Activated T-helper 1 cell treated with anti-CD3 and anti-CD28 coated beads, Interleukin-12 subunit alpha, Interleukin-12 subunit beta, Interleukin-2, Interleukin-4 antibody, amounts not matched to agents 30 ng/mL and 10 ng/mL and 1 ng/mL, durations not matched to agents 14 hours and 24 hours and 36 hours (primary cell): ENCODE measurements at places on chromosomes 16 and 17. TPM values are rescaled to one million over a fixed set of nuclear protein-coding genes. Genes with fewer than 3 reads are reported as not detected.

- no peak overlapping the region for H3K27ac ChIP-seq
- no peaks in the 10 kb centered on the region for H3K36me3 ChIP-seq
- H3K4me3 ChIP-seq, result no peak overlapping the region
- H3K4me1 ChIP-seq, result no peaks in the 10 kb centered on the region
Observed at GRCh38 chr17:73740370-73740769, 96.1 kb upstream of the SDK2 start.

DNA sequence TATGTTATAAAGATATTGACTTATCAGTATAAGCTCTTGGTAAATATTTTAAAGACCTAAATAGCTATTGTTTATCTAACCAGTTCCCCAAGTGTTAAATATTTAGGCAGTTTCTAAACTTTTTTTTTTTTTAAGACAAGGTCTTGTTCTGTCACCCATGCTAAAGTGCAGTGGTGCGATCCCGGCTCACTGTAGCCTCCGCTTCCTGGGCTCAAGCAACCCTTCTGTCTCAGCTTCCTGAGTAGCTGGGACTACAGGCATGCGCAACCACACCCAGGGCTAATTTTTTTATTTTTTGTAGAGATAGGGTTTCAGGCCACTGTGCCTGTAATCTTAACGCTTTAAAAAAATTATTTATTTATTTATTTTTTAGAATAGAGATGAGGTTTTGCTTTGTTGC, 43.5 kb downstream of the SNX29 start:
- peaks cover 2% of the 10 kb centered on the region for H3K36me3 ChIP-seq
- H3K4me3 ChIP-seq, result no peak overlapping the region
- DNase-seq, result no peak

- no peak overlapping the region for H3K27ac ChIP-seq
- no peaks in the 10 kb centered on the region for H3K36me3 ChIP-seq
- H3K4me3 ChIP-seq, result no peak overlapping the region
- peaks cover 2% of the 10 kb centered on the region for H3K27me3 ChIP-seq
- DNase-seq, result no peak
Observed at GRCh38 chr17:9768381-9768934, 22.9 kb downstream of the DHRS7C start.

DNA sequence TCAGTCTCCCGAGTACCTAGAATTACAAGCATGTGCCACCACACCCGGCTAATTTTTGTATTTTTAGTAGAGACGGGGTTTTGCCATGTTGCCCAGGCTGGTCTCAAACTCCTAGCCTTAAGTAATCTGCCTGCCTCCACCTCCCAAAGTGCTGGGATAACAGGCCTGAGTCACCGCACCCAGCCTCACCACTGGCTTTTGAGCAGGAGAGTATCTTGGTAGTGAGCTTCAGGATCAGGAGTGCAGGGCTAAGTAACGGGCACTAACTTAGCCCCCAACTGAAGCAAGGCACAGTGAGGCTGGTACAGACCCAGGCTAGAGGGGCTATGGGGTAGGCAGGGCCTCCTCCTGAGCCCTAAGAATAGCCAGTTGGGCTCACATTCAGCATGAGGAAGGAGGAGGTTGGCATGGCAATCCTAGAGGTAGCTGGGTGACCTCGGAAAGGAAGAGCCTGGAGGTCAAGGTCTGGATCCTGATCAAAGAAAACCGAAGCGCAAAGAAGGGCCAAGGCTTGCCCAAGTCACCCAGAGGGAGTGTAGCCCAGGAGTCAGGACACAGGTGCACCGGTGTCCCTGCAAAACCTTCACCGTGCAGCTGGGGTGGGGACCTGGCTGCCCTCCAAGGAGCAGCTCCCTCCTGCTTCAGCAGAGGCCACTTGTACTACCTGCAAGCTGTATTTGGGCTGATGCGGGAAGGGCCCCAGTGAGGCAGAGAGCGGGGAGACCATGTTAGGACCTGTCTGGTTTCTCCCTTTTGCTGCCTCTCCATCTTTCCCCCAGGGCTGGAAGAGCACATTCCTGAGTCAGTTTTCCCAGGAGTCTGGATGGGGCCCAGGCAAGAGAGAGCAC, 1.3 kb upstream of the ADGRG5 start:
- H3K27ac ChIP-seq, result no peak overlapping the region
- no peak overlapping the region for H3K4me3 ChIP-seq
- DNase-seq, result no peak
- peaks cover 68% of the 10 kb centered on the region for H3K4me1 ChIP-seq

MEIOB gene
- total RNA-seq, result not detected in 2 replicates
